Fibroblast of the aortic adventitia (primary cell): ENCODE measurements at places on chromosomes 4 and X. TPM values are rescaled to one million over a fixed set of nuclear protein-coding genes. Genes with fewer than 3 reads are reported as not detected.
A peak's percentile ranks its signal among the peaks of the same experiment; 100 is the strongest.

Gene MGAT4D
- not detected in 2 replicates for total RNA-seq

Gene SH3RF1
- 47.5 and 57.8 TPM in 2 replicates for total RNA-seq

Gene TRPC5OS
- total RNA-seq = not detected in 2 replicates

Gene PCGF3
- 15.0 and 24.2 TPM in 2 replicates for total RNA-seq

Gene DDIT4L
- total RNA-seq = 10.8 and 17.7 TPM in 2 replicates

Gene EXOC1L
- not detected in 2 replicates for total RNA-seq

Gene ELF2
- 42.8 and 52.2 TPM in 2 replicates for total RNA-seq

DNA sequence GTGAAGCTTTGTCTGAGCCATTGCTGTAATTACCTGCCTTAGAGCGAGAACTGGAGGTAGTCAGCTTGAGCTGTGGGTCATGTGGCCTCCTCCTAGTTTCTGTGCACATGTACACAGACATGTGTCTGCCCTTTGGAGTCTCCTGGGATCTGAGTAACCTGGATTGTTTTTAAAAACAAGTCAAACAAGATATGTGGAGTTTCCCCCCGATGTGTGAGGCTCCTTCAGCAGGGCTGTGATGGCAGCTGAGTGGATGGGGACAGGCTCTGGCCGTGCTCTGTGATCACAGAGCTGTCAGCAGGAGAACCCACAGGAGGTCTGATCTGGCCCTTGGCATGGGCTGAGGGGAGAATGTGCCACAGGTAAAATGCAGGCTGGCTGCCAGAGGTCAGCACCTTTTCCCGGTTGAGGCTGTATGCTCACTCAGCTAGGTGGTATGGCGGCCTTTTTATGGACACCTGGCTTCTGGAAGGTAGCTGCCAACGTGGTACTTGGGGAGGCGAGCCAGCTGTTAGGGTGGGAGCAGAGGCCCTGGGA is 38.4 kb downstream of the NOP14 start:
- no peak for DNase-seq

- peak; percentile 10 for DNase-seq
Observed at GRCh38 chrX:69107231-69107739, 58.0 kb downstream of the PJA1 start.

GRCh38 chrX:120769576-120770341 is 105.9 kb downstream of the CT47B1 start:
- peak; percentile 70 for DNase-seq

DNA sequence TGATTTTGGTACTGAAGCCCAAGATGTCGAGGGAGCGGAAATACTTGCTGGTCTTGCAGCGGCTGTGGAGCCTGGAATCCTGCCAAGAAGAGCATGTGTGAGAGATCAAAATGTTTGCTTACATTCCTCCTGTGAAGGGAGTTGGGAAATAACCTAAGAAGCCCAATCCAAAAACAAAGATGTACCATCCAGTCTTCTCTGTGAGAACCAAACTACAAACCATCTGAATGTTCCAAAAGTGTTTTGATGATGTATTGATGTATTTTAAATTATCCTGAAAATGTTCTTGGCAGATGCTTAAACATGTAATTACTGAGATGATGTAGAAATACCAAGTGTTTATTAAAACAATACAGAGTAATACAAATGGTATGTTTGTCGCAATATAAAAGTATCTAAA is 10.1 kb upstream of the ADH1A start:
- peak; percentile 100 for DNase-seq

- peak; percentile 99 for DNase-seq
Observed at GRCh38 chr4:137531986-137532868, at the start of gene PCDH18. PCDH18 (minus strand) TSS chr4:137532494; CDS start chr4:137532088, 406 bp downstream.

DNA sequence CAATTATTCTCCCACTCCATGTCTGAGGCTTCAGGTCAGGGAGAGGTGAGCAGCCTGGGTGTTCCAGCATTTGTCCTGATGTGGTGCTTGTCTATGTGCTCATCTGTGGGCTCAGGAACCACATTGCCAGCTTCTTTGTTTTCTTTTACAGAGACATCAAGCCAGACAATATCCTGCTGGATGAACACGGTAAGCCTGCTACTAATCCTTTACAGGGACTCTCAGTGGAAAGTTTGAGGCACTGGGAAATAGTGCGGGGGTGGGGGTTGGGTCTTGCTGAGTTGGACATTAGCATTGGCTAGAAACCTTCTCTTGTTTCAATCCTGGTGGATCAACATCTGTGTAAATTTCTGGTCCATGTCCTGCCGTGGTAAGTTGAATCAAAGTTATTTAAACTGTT is 310.3 kb downstream of the EVC2 start:
- no peak for DNase-seq

DNA sequence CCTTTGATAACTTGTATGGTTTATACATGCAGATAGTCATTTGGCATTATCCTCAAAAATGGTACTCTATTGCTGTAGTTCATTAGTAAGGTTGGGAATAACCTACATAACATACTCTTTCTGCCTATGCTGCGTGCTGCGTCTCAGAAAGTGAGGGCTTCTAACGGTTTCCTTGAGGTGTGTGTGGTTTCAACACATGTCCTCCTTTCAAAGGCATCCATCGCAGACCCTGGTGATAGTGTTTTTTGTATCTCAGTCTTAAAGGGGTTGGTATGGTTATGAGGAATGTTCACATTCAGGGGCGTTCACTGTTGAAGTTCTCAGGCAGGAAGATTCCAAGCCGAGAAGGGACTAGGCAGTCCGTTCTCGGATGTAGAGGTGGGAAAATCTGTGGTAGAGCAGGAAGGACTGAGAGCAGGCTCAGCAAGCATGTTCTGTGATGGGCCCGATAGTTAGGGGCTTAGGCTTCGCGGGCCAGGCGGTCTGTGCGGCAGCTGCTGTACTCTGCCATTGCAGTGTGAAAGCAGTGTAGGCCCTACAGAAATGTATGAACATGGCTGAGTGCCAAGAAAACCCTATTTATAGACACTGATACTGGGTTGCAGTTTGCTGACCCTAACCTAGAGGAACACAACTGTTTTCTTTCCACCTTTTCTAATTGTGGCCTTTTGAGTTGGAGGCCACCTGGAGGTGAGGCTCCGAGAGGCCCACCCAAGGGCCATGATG is 123.2 kb downstream of the GPR143 start:
- DNase-seq = no peak

- no peak for DNase-seq
Observed at GRCh38 chr4:37732526-37733186, 46.5 kb upstream of the RELL1 start.

GRCh38 chr4:31461421-31461820 is 741.3 kb downstream of the PCDH7 start:
- peak; percentile 16 for DNase-seq

GRCh38 chrX:72714478-72714916 is 391 bp upstream of the PHKA1 start:
- DNase-seq = peak; percentile 86

DNA sequence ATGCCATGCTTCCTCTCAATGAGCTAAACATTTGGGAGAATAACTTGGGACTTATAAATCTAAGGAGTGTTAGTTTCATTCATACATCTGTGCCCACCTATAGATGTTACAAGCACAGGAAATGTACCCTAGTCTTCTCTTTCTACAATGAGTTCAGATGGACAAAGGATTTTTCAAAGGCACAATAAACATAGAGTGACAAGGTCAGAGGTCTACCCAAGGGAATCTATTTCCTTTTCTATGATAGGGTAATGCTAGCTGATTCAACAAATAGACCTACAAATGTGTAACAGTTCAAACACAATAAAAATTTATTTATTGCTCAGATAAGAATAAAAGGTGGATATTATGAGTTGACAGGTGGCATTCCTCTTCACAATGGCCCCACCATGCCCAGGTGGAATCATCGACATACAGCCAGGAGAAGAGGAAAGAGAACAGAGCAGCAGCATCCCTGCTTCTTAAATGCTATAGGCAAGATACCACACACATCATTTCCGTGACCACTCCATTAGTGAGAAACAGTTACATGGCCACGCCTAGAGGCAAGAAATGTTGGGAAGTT is 421.8 kb downstream of the HNRNPD start:
- no peak for DNase-seq

- DNase-seq = no peak
Observed at GRCh38 chrX:123822965-123823364, 36.9 kb upstream of the XIAP start.

DNA sequence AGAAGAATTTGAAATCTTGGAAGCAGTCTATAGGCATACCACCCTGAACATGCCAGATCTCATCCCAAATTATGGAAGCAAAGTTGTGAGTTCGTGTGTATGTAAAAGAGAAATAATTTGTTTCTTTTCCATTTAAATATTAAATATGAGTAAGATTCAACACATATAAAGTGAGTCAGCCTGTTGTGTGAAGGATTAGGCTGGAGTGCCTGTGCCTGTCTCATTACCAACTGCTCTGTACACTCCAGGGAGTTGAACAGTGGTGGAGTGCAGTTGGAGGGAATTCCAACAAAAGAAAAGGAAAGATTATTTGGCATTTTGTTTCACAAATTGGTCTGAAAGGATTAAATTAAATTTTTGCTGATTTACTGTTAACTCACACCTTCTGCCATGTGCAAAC is 435.6 kb downstream of the FAT4 start:
- DNase-seq = no peak
